ENCODE measurements at places on chromosomes 1 and 21.

- DNase-seq, result no peak
Measured at GRCh38 chr1:201988601-201989000, 6.2 kb downstream of the RNPEP start.

- DNase-seq, result no peak
Measured at GRCh38 chr1:209835782-209836298, 8.1 kb downstream of the UTP25 start.

- DNase-seq, result no peak
Measured at GRCh38 chr21:42002421-42002958, 7.7 kb downstream of the ZBTB21 start.

- DNase-seq, result no peak
Measured at GRCh38 chr1:200668514-200669313, 993 bp downstream of the DDX59 start.

GRCh38 chr1:45550401-45551351 is at the start of gene AKR1A1:
AKR1A1 (plus strand) TSS chr1:45550826; CDS start chr1:45561795, 10,969 bp downstream.
- DNase-seq, result peak; percentile 75

GRCh38 chr1:1354271-1355247 is 3.8 kb downstream of the MXRA8 start:
- no peak for DNase-seq

DNA sequence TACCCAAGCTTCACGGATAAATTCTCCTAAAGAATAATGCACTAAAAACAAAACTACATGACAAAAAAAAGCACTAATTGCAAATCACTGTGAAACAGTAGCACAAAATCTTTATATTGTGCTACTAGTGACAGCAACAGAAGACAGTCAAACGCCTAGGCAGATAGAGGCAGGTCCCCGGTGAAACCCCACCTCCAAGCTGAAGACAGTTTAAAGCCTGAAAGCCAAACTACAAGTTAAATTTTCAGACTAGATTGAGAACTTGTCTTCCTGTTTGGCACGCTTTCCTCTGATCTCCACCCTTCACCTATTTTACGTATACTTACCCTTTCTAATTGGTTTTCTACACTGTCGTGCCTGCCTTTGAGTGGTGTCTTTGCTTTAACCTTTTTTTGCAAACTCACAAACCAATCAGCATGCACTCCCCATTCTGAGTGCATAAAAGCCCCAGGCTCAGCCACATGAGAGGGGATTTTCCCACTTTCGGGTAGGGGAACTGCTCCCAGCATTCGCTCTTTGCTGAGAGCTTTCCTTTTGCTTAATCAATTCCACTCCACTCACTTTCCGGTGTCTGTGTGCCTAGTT is 3.6 kb upstream of the BACH1 start:
- no peak for DNase-seq

DNA sequence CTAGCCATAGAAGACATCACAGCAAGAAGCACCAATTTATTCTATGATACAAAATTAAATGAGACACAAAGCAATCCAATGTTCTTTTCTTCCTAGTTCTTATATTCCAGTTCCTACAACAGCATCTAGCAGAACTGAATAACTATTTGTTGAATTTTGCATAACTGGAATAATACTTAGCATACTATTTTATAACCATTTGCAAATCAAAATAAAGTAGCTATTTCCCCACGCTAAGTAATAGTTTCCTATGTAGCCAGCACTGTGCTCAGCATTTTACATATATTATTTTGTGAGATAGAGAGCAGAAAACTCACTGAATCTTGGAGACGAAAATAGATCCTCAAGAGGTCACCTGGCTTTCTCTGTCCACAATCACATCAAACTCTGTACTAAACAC is 42.1 kb downstream of the KCNH1 start:
- no peak for DNase-seq
